ENCODE measurements at places on chromosomes 1 and 21.

GRCh38 chr1:110800079-110800478, 72.9 kb upstream of the CD53 start:
- no peaks in the 10 kb centered on the region for H3K4me1 ChIP-seq
- no peaks in the 10 kb centered on the region for H3K36me3 ChIP-seq
- H3K27ac ChIP-seq: no peak overlapping the region
- no peak for DNase-seq
- peaks cover 51% of the 10 kb centered on the region for H3K27me3 ChIP-seq

GRCh38 chr1:46081206-46081605, 51.2 kb downstream of the PIK3R3 start:
- peaks cover 17% of the 10 kb centered on the region for H3K36me3 ChIP-seq
- H3K27me3 ChIP-seq: no peaks in the 10 kb centered on the region
- H3K4me1 ChIP-seq: peaks cover 32% of the 10 kb centered on the region
- H3K4me3 ChIP-seq: no peak overlapping the region
- peak; percentile 19 for DNase-seq

DNA sequence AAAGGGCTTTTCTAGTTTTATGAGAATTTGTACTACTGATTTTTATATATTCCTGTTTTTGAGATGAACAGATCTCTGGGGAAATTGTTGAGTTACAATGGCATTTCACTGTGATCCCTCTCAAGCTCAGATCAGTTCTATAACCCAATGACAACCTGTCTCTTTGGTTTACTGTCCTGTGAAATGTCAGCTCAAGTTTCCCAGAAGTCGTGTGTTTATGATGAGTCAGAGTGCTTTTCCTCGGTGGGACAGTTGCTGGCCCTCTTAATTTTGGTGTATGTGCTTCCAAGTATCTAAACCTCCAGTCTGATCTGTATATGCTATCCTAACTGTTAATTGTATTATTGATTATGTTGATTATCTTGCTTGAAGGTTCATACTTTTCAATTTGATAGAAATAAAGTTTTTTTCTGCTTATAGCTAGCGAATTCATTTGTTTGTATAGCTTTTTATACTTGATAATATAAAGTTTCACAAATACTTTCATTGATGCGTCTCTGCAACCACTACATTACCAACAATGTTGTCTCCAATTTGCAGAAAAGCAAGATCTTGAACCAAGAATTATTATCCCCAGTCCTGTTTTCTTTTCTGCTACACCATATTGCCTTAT, 77.5 kb upstream of the DNAJC6 start:
- no peaks in the 10 kb centered on the region for H3K27me3 ChIP-seq
- H3K4me3 ChIP-seq: no peak overlapping the region
- no peak overlapping the region for H3K27ac ChIP-seq
- no peaks in the 10 kb centered on the region for H3K36me3 ChIP-seq

GRCh38 chr1:201184307-201185122, 6.1 kb upstream of the IGFN1 start:
- no peak overlapping the region for H3K4me3 ChIP-seq
- H3K36me3 ChIP-seq: no peaks in the 10 kb centered on the region
- no peaks in the 10 kb centered on the region for H3K4me1 ChIP-seq
- DNase-seq: no peak

GRCh38 chr1:48750109-48750508, 26.6 kb downstream of the BEND5 start:
- no peak for DNase-seq
- H3K27me3 ChIP-seq: no peaks in the 10 kb centered on the region
- H3K36me3 ChIP-seq: peaks cover 32% of the 10 kb centered on the region
- no peaks in the 10 kb centered on the region for H3K4me1 ChIP-seq
- no peak overlapping the region for H3K27ac ChIP-seq
- no peak overlapping the region for H3K4me3 ChIP-seq

GRCh38 chr1:107514841-107515240, 374.0 kb downstream of the NTNG1 start:
- H3K27me3 ChIP-seq: no peaks in the 10 kb centered on the region
- no peaks in the 10 kb centered on the region for H3K4me1 ChIP-seq
- H3K27ac ChIP-seq: no peak overlapping the region
- DNase-seq: no peak
- H3K4me3 ChIP-seq: no peak overlapping the region

GRCh38 chr1:76130992-76131391, 56.4 kb downstream of the ST6GALNAC3 start:
- H3K27me3 ChIP-seq: no peaks in the 10 kb centered on the region
- DNase-seq: no peak
- no peak overlapping the region for H3K27ac ChIP-seq
- H3K4me3 ChIP-seq: no peak overlapping the region
- H3K4me1 ChIP-seq: peaks cover 5% of the 10 kb centered on the region

GRCh38 chr1:27058966-27059669, 46.5 kb upstream of the TENT5B start:
- H3K4me3 ChIP-seq: no peak overlapping the region
- no peaks in the 10 kb centered on the region for H3K36me3 ChIP-seq
- DNase-seq: no peak
- peaks cover 7% of the 10 kb centered on the region for H3K4me1 ChIP-seq
- H3K27ac ChIP-seq: no peak overlapping the region

DNA sequence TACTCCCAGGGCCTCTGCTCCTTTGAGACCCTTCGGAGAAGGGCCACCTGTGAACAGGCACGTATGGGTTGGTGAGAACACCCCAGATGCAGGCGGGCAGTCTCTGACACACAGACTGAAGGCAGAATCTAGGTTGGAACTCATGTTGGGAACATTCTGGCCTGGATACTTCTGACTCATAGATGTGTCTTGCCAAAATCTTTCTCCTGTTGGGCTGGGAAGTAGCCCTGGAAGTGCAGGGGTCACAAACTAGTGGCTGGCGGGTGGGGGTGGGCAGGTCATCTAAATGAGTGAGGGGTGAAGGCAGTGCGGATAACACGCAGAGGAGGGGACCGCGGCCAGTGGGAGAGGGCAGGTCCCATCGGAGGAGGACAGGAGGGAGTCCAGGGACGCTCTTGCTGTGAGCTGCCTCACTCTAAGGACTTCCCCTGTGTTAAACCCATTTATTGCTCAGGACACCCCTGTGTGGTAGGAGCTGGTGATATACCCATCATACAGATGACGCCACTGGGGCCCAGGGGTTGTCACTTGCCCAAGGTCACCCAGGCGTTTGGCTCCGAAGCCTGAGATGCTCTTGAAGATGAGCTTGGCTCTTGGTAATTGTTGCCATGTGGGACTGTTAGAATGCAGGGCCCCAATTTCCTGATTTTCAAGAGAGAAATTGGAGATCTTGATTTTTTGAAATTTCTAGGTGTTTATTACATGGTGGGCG, 181.0 kb downstream of the PTPRU start:
- no peak overlapping the region for H3K4me3 ChIP-seq
- H3K4me1 ChIP-seq: peaks cover 6% of the 10 kb centered on the region
- H3K36me3 ChIP-seq: no peaks in the 10 kb centered on the region

- H3K27me3 ChIP-seq: peaks cover 21% of the 10 kb centered on the region
- no peak overlapping the region for H3K27ac ChIP-seq
- no peak overlapping the region for H3K4me3 ChIP-seq
- H3K4me1 ChIP-seq: peaks cover 9% of the 10 kb centered on the region
- no peaks in the 10 kb centered on the region for H3K36me3 ChIP-seq
Measured at GRCh38 chr1:12047120-12047876, 15.8 kb upstream of the TNFRSF8 start.

DNA sequence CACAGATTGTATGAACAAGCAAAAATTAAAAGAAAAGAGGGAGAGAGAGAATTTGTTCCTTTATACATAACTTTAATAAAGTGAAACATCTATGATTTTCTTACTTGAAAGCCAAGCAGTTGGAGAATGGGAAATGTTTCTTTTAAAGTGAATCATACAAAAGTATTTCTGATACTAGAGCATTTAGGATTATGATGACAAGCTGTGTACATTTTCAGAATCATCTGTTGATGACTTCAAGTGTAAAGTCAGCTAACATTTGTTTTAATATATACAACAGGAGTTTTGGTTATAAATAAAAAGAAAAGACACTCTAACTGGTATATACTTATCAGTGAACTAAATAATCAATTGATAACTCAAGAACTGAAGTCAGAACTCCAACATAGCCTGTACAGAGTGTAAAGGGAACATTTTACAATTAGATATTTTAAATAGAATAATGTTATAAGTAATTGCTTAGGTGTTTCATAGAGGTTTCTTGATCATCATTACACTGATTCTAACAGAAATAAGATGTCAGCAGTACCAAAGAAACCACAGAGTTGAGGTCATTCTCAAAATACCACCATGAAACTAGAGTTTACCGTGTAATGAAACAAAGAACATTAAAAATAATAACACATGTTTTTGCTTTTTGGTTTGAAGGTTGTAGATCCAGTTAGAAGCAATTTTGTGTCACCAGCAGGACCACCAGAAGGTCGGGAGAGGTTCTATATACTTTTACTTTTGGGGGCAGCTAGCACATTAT, 103.4 kb downstream of the COL24A1 start:
- no peak overlapping the region for H3K4me3 ChIP-seq
- no peaks in the 10 kb centered on the region for H3K4me1 ChIP-seq
- no peak for DNase-seq
- H3K27me3 ChIP-seq: no peaks in the 10 kb centered on the region
- no peaks in the 10 kb centered on the region for H3K36me3 ChIP-seq

GRCh38 chr1:111833334-111833733, 77.6 kb downstream of the DDX20 start:
- no peaks in the 10 kb centered on the region for H3K36me3 ChIP-seq
- H3K4me1 ChIP-seq: peaks cover 19% of the 10 kb centered on the region
- no peak overlapping the region for H3K4me3 ChIP-seq
- no peak for DNase-seq
- H3K27me3 ChIP-seq: no peaks in the 10 kb centered on the region

- H3K4me1 ChIP-seq: peaks cover 25% of the 10 kb centered on the region
- no peaks in the 10 kb centered on the region for H3K36me3 ChIP-seq
- peak; percentile 77 for DNase-seq
Measured at GRCh38 chr1:116151739-116152576, 40.8 kb downstream of the MAB21L3 start.

DNA sequence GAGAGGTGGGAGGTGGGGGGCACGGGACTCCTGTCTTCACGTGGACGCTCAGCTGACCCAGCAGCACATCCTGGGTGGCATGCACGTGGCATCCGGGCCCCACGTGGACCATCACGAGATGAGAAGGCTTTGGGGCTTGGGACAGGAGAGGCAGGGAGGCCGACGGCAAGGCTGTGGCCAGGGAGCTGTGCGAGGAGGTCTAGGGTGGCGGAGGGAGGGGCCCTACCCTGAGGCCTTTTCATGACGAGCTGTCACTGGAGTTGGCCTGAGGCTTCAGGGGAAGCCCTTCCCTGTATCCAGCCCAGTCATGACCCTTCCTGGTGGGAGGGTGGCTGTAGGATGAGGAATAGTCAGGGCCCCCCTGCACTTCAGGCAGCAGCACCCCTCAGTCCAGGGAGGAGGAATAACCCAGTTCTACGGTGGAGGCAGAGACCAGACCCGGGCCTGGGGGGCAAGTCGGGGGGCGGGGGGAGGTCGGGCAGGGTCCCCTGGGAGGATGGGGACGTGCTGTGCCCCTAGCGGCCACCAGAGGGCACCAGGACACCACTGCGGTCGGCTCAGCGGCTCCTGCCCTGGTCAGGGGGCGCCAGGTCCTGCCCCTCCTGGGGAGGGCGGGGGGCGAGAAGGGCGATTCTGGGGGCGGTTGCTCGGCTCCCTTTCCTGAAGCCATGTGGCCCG, 2.0 kb upstream of the PERM1 start:
- peak; percentile 55 for DNase-seq
- H3K27me3 ChIP-seq: peaks cover 26% of the 10 kb centered on the region
- H3K36me3 ChIP-seq: peaks cover 9% of the 10 kb centered on the region

- H3K27ac ChIP-seq: no peak overlapping the region
- no peak for DNase-seq
- peaks cover 51% of the 10 kb centered on the region for H3K27me3 ChIP-seq
- no peaks in the 10 kb centered on the region for H3K4me1 ChIP-seq
Measured at GRCh38 chr1:48073798-48074530, 76.8 kb upstream of the TRABD2B start.

GRCh38 chr1:56798053-56798471, 21.1 kb downstream of the FYB2 start:
- H3K36me3 ChIP-seq: no peaks in the 10 kb centered on the region
- peaks cover 48% of the 10 kb centered on the region for H3K4me1 ChIP-seq
- H3K27ac ChIP-seq: peak overlapping the region; percentile 86
- H3K4me3 ChIP-seq: no peak overlapping the region
- no peak for DNase-seq

DNA sequence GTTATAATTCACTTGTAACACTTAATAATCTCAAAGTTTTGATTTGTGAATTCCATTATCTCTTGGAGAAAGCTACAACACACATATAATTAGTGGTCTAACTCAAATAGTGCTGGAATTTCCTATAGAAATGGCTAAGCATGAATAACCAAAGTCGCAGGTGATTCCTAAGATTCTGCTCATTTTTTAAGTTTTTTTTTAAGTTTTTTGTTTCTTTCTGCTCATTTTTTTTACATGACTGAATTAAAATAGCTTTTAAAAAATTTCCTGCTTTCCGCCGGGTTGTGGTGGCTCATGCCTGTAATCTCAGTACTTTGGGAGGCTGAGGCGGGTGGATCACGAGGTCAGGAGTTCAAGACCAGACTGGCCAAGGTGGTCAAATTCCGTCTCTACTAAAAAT, 90.4 kb downstream of the APP start:
- no peak overlapping the region for H3K4me3 ChIP-seq
- no peaks in the 10 kb centered on the region for H3K27me3 ChIP-seq
- H3K4me1 ChIP-seq: peaks cover 37% of the 10 kb centered on the region
- no peak for DNase-seq
- no peak overlapping the region for H3K27ac ChIP-seq

All from left ventricle myocardium inferior (tissue), 1 donor.